ENCODE measurements at places on chromosomes 3 and 15. TPM values are rescaled to one million over a fixed set of nuclear protein-coding genes. Genes with fewer than 3 reads are reported as not detected.

GRCh38 chr3:151940481-151940880 lies 67.0 kb downstream of the SUCNR1 start:
- DNase-seq = no peak

GRCh38 chr15:89117790-89118189 lies 29.5 kb downstream of the ABHD2 start:
- no peak for DNase-seq

Gene PEX11A
- 25.2 TPM for total RNA-seq

GRCh38 chr3:195557322-195557721 lies 14.2 kb upstream of the PPP1R2 start:
- no peak for DNase-seq

Gene MCTP2
- total RNA-seq = 50.7 TPM

Gene PCSK6
- 14.5 TPM for total RNA-seq

DNA sequence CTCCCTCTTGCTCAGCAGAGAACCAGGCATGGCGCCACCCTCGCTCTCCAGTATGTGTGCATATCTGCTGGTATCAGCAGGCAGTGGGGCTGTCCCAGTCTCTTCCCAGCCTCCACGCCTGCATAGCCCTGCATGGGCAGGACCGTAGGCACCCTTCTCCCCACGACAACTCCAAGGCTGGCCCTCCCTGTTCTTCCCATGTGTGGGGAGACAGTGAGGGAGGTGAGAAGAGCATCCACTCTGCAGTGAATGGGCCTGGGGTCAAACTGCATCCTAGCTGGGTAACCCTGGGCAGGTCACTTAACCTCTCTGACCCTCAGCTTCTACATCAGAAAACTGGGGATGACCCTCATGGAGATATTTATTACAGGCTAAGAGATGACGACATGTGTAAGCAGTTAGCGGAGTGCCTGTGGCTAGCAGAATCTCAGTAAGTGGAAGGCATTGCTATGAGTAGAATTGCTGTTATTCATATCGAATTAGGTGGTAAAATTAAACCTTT lies 13.3 kb upstream of the SSUH2 start:
- DNase-seq = no peak

- no peak for DNase-seq
Measured at GRCh38 chr15:63212050-63213004, 22.9 kb downstream of the RAB8B start.

DNA sequence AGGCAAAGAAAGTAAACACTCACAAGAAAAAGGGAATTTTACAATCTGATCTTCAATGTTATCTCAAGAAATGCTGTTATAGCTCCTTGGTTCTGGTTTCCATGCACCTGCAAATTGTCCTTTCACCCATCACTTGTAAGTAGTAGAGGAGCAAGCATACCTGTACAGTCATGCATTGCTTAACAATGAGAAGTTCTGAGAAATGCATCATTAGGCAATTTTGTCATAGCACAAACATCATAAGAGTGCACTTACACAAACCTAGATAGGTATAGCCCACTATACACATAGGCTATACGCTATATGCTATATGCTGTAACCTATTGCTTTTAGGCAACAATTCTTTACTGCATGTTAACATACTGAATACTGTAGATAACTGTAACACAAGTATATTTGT lies 672.3 kb downstream of the FHIT start:
- no peak for DNase-seq
